HEK293T (cell line): ENCODE measurements at places on chromosomes 2 and 18.

DNA sequence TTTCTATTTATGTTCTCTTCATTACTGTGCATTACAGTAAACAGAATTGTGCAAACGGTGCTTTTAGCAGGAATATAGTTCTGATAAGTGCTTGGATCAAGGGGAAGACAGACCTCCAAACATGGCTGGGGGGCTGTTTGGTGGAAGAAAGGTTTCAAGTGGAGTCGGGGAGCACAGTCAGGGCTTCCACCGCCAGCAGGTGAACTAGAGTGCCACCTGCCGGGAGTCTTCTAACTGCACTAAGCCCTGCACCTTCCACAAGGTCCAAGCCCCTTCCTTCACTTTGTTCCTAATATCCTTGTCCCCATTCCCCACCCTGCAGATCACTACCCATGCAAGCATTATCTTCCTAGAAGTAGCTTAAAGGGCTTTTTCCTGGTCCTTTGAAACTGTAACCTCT lies 11.1 kb downstream of the ONECUT2 start:
- no peak for DNase-seq

- DNase-seq, result no peak
Observed at GRCh38 chr2:221429741-221430491, 142.2 kb downstream of the EPHA4 start.

- no peak for DNase-seq
Observed at GRCh38 chr2:239790721-239791120, 234.4 kb downstream of the NDUFA10 start.

- no peak for DNase-seq
Observed at GRCh38 chr2:239498981-239499634, 98.3 kb upstream of the HDAC4 start.

DNA sequence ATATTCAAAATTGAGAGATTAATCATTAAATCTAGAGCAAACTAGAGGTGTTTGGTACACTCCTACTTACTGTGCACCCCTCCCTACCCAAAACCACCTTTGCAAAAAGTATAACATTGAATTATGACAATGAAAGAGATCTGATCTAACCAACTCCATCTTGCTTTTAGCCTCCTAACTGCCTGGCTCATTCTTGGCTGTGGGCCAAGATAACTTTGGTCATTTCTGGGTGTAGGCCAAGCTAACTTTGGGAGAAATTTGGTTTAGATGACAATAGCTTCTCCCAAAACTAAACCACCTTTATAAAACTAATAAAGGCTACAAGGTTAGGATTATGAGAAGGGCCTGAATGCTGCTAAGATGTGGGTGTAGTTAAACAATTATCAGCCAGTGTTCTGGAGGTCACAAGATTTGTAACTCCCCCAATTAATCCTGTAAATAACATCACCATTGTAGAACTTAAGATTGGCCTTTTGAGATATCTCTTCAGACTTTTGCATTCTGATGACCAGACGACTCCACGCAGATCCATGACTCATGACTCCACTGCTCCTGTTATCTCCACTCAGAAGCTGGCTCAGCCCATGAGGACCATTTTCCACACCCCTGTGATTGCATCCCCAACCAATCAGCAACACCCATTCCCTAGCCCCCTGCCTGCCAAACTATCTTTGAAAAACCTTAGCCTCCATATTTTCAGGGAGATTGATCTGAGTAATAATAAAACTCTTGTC lies 160.2 kb downstream of the FBXO15 start:
- no peak for DNase-seq

GRCh38 chr2:21372654-21373053 lies 248.9 kb downstream of the TDRD15 start:
- peak; percentile 28 for DNase-seq

DNA sequence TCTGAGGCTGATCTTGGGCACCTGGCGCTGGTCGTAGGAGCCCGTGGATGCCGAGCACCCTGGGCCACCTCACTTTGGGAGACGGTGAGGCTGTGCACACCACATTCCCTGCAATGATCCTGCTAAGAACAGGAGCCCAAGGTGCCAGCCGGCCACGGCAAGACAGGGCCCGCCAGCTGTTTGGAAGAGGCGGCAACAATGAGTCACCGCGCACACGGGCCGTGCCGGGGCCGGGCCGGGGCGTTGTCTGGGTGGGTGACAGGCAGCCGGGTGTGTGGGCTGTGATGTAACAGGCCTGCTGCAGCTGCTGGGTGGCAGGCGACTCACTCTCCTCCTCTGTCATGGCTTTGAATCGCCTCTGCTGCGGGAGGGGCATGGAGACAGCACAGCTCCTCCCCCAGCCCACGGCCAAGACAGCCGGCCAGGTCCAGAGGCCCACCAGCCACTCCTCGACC lies 49.7 kb upstream of the ODC1 start:
- DNase-seq, result peak; percentile 32

DNA sequence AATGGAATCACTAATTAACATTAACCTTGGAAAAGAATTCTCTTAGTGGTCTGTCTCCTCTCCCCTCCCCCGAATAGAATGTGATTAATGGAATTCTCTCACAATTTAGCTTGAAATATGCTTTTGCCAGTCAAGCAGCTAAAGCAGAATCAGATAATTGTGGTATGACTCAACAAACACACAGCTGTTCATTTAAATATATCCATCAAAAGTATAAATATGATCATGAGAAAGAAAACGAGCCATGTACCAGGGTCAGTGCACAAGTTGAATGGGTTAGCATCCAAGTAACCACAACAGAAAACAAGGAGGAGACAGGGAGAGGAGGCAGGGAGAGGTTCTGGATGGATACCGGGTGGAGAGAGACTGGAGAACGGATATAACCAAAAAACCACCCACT lies 66.9 kb downstream of the ACVR1 start:
- no peak for DNase-seq
